Suppressor macrophage treated with lipopolysaccharide for 4 hours (primary cell): ENCODE measurements at places on chromosomes 7 and 10.
A peak's percentile ranks its signal among the peaks of the same experiment; 100 is the strongest.

- peak; percentile 65 for DNase-seq
These were observed 87.0 kb downstream of the ARMH3 start for GRCh38 chr10:101968940-101969321.

GRCh38 chr10:130263289-130263688 lies 127.1 kb downstream of the GLRX3 start:
- no peak for DNase-seq

DNA sequence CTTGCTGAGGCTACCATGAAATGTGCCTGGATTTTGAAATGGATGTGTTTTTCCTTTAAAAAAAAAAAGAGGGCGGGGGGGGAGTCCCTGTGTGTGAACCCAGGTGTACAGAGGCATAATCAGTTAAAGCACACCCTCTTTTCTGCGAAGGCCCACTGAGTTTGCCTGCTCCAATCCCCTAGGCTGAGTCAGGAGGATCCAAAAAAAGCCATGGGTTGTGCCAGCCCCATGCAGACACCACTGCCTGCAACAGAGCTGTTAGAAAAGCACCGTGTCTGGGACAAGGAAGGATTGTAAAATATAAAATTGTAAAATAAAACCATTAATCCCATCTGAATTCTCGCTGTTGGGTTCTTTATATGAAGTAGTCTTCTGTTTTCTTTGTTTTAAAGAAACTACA lies 217.9 kb downstream of the ADAM12 start:
- no peak for DNase-seq

DNA sequence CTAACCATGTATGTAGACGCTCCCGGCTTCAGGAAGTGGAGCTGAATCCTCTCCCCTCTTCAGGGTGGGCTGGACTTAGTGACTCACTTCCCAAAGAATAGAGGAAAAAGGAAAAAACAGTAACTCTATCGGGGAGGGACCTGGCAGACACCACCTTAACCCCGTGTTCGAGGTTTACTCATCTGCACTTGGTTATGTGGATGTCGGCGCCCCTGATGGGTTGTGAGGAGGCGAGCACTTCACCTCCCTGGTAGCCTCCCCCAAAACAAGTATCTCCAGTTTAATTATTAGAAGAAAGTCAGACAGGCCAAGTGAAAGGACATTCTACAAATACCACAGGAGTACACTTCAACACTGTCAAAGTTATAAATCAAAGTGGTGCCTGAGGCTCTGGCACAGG lies 559.7 kb downstream of the TCERG1L start:
- DNase-seq, result no peak

GRCh38 chr10:74306227-74306982 lies 155.4 kb downstream of the ADK start:
- DNase-seq, result no peak

DNA sequence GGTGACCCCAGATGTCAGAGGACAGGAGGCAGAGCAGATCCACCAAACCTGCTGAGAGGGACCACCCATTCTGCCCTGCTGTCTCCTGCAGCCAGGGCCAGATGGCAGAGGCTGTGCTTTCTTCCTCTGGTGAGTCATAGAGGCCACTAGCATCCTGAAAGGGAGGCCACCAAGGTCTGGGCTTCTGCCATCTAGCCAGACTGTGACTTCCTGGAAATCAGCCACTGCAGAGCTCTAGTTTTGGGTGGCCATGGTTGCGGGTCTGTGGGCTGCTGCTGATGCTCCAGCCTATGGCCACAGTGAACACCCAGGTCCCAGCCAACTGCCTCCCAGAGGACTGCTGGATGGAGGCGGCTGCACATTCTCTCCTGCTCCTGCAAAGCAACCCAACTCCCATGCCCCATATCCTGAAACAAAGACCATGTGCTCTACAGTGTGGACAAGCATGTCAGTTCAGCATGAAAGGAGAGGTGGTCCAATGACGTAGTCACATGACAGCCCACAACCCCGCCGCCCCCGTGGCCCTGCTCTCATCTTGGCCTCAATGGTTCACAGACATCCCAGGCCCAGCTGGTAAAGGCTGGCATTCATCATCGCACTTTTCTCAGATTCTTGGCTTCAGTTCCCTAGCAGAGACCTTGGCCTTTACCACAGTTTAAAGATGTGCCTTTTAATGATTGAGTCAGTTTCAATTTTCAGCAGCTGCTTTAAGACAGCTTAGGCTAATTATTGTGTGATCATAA lies 73.9 kb upstream of the CXCL12 start:
- DNase-seq, result no peak

- no peak for DNase-seq
These were observed 129.2 kb downstream of the KIF20B start for GRCh38 chr10:89830624-89831023.

DNA sequence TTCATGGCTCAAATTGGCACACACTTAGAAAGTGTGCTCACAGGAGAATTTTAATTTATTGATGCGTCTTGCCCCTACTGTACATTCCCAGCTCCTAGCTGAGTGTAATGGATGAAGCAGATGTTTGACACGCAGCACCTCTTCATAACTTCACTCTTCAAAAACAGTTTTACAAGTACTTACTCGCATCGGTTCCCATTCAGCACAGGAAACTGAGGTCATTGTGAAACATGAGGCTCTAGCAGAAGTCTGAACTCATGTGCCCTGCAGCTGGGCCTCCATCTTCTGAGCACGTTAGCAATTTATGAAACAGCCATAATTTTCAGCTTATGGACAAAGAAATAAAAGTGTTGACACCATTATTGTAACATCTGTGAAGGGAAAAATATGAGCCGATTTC lies 558.9 kb upstream of the MGMT start:
- DNase-seq, result no peak

GRCh38 chr7:2812114-2812487 lies 32.0 kb downstream of the GNA12 start:
- no peak for DNase-seq

DNA sequence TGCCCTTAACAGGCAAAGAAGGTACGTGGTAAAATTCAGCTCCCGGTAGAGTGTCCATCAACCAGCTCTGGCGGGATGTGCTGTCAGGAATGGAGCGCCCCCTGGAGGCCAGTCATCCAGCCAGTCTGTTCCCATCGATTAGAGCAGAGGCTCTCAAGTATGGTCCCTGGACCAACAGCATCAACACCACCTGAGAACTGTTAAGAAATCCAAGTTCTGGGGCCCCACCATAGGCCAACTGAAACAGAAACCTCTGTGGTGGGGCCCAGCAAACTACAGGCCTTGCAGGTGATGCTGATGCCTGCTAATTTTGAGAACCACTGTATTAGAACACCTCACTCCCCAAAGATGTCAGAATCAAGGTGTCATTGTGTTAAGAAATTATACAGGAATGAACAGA lies 109.2 kb downstream of the DPY19L1 start:
- peak; percentile 2 for DNase-seq

DNA sequence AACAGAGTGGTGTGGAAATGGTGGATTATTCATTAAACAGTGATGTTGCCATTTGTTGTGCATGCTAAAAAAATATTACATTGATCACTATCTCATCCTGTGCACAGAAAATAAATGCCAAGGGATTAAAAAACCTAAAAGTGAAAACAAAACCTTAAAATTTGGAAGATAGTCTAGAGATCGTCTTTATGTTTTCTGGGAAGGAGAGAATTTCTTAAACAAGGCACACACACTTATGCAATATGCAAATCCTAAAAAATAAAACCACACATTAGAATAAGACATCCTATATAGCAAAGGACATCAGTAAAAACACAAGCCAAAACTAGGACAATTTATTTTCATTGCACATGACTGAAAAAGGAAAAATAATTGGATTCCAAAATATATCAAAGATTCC lies 54.5 kb downstream of the MACC1 start:
- DNase-seq, result peak; percentile 30

- DNase-seq, result no peak
These were observed 2.9 kb downstream of the C1QL3 start for GRCh38 chr10:16518822-16519221.

- no peak for DNase-seq
These were observed 220.2 kb upstream of the MYO3A start for GRCh38 chr10:25713894-25714240.

GRCh38 chr7:145434811-145435210 lies 599.0 kb upstream of the TPK1 start:
- no peak for DNase-seq

DNA sequence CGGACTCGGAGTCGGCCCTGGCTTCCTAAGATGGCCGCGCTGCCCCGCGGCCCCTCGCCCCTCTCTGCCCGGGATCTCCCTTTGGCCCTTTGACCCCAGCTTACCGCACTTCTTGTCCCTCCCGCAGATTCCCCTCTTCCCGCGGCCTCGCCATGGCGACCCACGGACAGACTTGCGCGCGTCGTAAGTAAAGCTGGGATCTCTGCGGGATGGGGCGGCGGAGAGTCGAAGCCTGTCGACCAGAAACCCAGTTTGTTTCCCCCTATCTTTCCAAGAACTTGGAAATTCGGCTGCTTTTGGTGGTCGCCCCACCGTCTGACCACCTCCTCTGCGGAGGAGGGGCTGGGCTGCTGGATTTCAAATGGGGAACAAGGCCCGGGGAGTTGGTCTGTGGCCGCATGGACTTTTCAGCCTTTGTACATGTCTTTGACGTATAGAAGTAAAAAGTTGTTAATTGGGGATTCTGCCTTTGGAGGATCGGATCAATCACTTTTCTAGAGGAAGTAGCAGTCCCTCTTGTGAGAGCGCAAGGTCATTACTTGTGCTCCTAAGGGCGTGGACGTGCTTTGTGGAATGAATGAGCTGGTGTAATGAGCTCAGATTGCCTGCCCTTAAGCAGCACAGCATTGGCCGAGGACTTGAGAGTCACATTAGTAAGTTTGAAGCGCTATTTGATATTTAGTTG lies 553 bp downstream of the VDAC2 start:
- peak; percentile 67 for DNase-seq

DNA sequence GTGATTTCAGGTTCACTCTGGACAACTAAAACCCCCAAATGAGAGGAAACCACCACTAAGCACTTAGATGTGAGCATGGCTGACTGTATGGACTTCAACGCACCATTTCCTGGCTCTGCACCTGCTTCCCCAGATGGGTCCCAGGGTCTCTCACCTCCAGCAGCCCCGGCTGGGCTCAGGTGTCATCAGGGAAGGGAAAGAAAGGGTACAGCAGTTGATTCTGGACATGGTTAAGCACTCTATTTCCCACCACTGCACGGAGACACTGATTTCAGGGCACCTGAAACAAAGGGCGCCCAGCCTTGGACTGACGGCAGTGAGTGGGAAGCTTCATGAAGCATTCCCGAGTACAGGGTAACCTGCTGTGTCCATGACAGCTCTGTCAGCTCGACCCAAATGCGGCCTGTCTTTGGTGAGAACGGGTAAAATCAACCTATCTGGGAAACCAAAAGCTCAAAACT lies 19.0 kb downstream of the FAM53B start:
- DNase-seq, result no peak

DNA sequence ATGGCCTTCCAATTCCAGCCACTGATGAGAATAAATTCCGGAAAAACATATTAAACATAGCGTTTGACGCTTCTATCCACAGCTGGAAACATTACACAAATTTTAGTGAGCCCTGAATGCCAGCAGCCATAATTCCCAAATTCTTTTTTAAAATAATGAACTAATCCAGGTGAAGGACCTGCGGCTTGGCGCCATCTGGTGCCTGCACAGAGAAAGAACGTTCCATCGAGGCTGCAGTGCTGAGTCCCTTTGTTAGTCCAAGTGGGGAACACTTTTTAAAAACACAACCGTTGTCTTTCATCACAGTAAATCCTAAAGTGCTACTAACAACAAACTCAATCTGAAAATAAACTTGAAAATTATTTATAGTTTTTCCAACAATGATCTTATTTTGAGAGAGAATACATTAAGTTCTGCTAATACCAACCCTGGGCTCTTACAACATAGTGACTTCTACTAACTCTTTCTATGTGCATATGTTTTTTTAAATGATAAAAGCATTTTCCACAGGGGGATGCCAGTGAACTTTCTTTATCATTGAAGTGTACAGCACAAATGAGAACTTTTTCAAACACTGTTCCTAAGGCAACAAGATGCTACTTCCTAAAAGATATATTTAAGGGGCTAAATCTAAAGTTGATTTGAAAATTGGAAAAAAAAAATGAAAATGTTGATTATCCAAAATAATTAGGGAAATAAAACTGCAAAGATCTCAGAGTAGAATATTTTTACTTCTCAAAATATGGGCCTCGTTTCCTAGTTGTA lies 166.9 kb upstream of the RNF32 start:
- peak; percentile 23 for DNase-seq

- DNase-seq, result no peak
These were observed 238.9 kb downstream of the CACNA2D1 start for GRCh38 chr7:82204694-82205093.

DNA sequence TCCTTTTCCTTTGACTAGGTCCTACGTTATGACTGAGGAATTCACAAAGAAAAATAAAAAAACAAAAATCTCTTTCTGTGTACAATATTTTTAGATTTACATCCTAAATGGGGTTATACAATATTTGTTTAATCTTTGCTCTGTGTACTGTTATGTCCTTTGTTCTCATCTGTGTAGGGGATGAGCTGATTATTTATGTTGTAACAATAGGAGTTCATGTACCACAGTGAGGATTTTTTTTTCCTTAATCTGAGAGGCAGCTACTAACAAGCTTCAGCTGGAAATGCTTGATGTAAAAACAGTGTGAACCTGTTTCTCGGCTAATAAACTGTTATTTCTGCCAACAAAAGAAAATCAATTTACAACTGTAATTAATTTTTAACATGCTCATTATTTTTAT lies 58.0 kb downstream of the ORC5 start:
- no peak for DNase-seq

DNA sequence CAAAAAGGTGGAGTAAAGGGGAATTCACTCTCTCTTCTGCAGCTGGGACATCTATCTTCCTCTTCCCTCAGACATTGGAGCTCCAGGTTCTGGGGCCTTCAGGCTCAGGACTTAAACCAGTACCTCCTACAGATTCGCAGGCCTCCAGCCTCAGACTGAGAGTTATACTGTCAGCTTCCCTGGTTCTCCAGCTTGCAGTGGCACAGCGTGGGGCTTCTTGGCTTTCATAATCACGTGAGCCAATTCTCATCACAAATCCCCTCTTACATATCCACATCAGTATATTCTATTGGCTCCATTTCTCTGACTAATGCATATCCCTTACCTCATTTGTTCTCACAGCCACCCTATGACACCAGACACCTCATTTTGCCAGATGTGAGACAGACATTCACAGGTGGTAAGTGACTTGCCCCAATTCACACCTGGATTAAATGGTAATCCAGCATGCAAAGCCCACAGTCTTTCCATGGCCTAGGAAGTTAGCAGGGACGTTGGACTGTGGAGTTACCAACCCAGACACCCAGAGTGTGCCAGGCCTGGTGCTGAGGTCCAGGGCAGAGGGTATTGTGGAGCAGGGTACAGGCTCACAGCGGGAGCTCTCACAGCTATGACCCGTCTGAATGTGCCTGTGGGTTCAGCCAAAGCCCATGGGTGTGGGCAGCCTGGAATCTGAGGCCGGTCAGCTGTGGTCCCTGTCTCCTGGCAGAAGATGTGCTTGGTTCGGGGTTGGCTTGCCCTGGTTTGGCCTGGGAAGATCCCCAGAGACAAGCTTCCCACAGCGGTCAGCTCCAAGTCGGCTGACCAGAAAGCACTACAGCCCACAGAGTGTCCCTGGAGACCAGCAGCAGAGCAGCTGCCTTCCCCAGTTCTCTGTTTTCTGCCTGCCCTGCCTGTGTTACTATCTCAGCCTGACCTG lies 18.4 kb upstream of the ZCCHC24 start:
- no peak for DNase-seq
